ENCODE measurements at places on chromosomes 7 and 10.

- DNase-seq = no peak
Measured at GRCh38 chr7:77466450-77466849, 50.3 kb upstream of the GSAP start.

DNA sequence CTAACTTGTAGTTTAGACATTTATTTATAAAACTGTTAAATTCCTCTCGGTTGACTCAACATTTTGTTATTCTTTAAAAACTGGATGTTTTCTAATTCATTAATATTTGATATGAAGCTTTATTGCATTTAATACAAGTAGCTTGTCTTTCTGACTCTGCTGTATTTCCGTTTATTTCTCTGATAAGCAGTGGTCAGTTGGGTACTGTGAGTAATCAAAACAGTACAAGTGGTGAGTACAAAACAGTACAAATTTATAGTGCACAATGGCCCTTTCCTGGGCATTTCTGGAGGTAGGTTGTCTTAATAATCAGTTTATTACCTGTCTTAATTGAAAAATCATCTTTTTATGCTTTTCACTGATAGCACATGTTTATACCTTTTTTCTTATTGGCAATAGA lies 182.7 kb downstream of the CCSER2 start:
- no peak for DNase-seq

DNA sequence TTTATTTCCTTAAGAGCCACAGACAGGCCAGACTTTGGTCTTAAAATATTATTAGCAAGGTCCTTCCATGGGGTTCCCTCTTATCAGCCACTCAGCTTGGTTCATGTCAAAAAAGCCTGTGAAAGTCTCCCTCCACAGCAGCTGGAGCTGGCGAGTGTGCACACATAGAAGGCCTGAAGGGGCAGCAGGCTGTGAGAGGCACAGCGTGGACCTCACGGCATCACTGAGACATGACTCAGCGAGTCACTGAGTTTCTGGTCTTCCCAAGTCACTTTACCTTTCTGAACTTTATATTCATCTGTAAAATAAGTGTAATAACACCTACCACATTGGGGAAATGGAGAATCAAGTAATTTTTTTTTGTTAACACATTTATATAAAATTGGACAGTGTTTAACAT lies 8.7 kb downstream of the TAF3 start:
- no peak for DNase-seq

GRCh38 chr10:77974396-77975074 lies 48.0 kb upstream of the DLG5 start:
- DNase-seq = no peak

GRCh38 chr10:16458166-16458955 lies 21.6 kb downstream of the PTER start:
- DNase-seq = no peak
